ENCODE measurements at places on chromosomes 12 and 14. TPM values are rescaled to one million over a fixed set of nuclear protein-coding genes. Genes with fewer than 3 reads are reported as not detected.

The DEGS2 gene
- 2.4 TPM for polyA plus RNA-seq

The PTPN21 gene
- polyA plus RNA-seq, result 7.3 TPM

The RERG gene
- polyA plus RNA-seq, result 1.4 TPM

The CLEC4C gene
- 0.16 TPM for polyA plus RNA-seq

The SDR9C7 gene
- polyA plus RNA-seq, result 0.03 TPM

The ETFBKMT gene
- polyA plus RNA-seq, result 1.4 TPM

The MMP17 gene
- not detected for polyA plus RNA-seq

The GIT2 gene
- 7.9 TPM for polyA plus RNA-seq

The ZBTB42 gene
- 5.5 TPM for polyA plus RNA-seq

The AQP5 gene
- polyA plus RNA-seq, result not detected

The KRT6A gene
- not detected for polyA plus RNA-seq

The LBHD2 gene
- polyA plus RNA-seq, result not detected

The BICD1 gene
- polyA plus RNA-seq, result 5.8 TPM

The GARIN6 gene
- polyA plus RNA-seq, result not detected

The REC8 gene
- polyA plus RNA-seq, result 21.7 TPM

The CPNE6 gene
- polyA plus RNA-seq, result not detected

The ASCL1 gene
- 0.09 TPM for polyA plus RNA-seq

Data from sigmoid colon (tissue), 7 donors.